ENCODE measurements at places on chromosomes 12 and 14. TPM values are rescaled to one million over a fixed set of nuclear protein-coding genes. Genes with fewer than 3 reads are reported as not detected.

GRCh38 chr14:101120641-101121507 is 217.4 kb upstream of the RTL1 start:
- no peaks in the 10 kb centered on the region for H3K36me3 ChIP-seq
- H3K27ac ChIP-seq, result peak overlapping the region; percentile 77
- peak; percentile 23 for DNase-seq
- peak overlapping the region; percentile 24 for H3K4me3 ChIP-seq

DNA sequence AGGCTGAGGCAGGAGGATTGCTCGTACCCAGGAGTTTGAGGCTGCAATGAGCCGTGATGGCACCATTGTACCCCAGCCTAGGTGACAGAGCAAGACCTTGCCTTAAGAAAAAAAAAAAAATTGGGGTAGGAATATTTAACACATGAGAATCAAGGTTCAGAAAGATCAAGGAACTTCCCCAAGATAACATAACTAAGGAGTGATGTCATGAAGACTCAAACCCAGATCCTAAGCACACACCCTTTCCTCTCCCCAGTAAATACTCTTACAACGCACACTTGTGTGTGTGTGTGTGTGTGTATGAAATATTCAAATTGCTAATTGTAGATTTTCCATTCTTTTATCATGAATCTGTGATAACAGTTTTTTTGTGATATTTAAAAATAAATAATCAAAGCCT is 90.6 kb upstream of the NUDT4 start:
- no peaks in the 10 kb centered on the region for H3K27me3 ChIP-seq
- no peak overlapping the region for H3K4me3 ChIP-seq
- no peaks in the 10 kb centered on the region for H3K4me1 ChIP-seq
- no peaks in the 10 kb centered on the region for H3K36me3 ChIP-seq

GRCh38 chr12:15770021-15770420 is 19.2 kb downstream of the EPS8 start:
- H3K36me3 ChIP-seq, result no peaks in the 10 kb centered on the region
- no peak overlapping the region for H3K4me3 ChIP-seq
- H3K27ac ChIP-seq, result no peak overlapping the region
- no peak for DNase-seq
- H3K27me3 ChIP-seq, result peaks cover 5% of the 10 kb centered on the region

GRCh38 chr14:36019126-36019525 is 157.4 kb downstream of the PTCSC3 start:
- H3K4me3 ChIP-seq, result no peak overlapping the region
- peaks cover 4% of the 10 kb centered on the region for H3K27me3 ChIP-seq
- H3K27ac ChIP-seq, result peak overlapping the region; percentile 10
- H3K36me3 ChIP-seq, result no peaks in the 10 kb centered on the region

DNA sequence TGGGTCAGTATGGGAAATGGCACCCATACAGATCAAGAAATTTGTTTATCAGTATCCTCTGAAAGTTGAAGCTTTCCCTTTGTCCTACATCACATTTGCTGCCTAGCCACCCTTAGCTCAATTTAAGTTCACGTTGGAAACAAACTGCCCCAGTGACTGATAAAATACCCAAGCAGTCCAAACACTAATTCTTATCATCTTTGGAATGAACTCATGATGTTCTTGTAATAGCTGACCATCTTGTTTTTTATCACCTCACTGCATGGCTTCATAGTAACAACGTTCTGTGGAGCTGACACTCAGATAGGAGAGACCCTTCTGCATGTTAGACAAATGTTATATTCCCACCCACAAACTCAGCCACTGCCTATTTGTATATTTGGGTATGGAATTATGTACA is 93.4 kb downstream of the GPR135 start:
- peaks cover 2% of the 10 kb centered on the region for H3K27me3 ChIP-seq
- H3K36me3 ChIP-seq, result peaks cover 9% of the 10 kb centered on the region
- H3K27ac ChIP-seq, result no peak overlapping the region
- no peak overlapping the region for H3K4me3 ChIP-seq
- DNase-seq, result no peak

DNA sequence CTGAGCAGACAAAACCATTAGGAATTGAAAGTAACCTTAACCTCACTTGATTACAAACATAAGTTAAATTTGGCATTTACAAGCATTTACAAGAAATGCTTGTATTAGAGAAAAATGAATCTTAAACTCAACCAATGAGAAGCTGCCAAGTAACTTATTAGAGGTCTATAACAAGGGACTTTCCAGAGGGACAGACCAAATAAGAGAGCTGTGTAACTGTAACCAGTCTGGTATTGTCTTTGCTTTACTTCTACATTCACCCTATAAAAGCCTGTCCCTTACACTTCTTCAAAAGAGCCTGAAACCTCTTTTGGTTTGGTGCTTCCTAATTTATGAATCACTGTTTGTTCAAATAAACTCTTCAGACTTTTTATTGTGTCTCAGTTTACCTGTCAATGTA is 450.0 kb upstream of the FAR2 start:
- H3K4me3 ChIP-seq, result no peak overlapping the region
- H3K27me3 ChIP-seq, result no peaks in the 10 kb centered on the region
- H3K4me1 ChIP-seq, result no peaks in the 10 kb centered on the region
- H3K36me3 ChIP-seq, result no peaks in the 10 kb centered on the region
- no peak for DNase-seq
- no peak overlapping the region for H3K27ac ChIP-seq

DNA sequence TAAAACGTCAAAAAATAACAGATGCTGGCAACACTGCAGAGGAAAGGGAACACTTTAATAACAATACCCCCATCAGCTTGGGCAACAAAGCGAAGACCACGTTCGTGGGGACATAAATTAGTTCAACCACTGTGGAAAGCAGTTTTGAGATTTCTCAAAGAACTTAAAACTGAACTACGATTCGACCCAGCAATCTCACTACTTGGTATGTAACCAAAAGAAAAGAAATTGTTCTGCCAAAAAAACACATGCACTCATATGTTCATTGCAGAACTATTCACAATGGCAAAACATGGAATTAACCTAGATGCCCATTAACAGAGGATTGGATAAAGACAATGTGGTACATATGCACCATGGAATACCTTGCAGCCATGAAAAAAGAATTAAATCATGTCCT is 81.2 kb upstream of the RAP1B start:
- H3K27me3 ChIP-seq, result no peaks in the 10 kb centered on the region
- H3K4me3 ChIP-seq, result no peak overlapping the region
- no peak for DNase-seq
- no peak overlapping the region for H3K27ac ChIP-seq
- peaks cover 10% of the 10 kb centered on the region for H3K36me3 ChIP-seq

KICS2 gene
- 8.4 TPM for total RNA-seq

L3HYPDH gene
- total RNA-seq, result 15.4 TPM

SRRM4 gene
- total RNA-seq, result not detected

DCTN2 gene
- 80.5 TPM for total RNA-seq

SDSL gene
- 3.6 TPM for total RNA-seq

SRP54 gene
- total RNA-seq, result 58.0 TPM

USP44 gene
- total RNA-seq, result 3.7 TPM
